ENCODE measurements at places on chromosomes 1 and 21. TPM values are rescaled to one million over a fixed set of nuclear protein-coding genes. Genes with fewer than 3 reads are reported as not detected.

The SELENBP1 gene
- total RNA-seq: 75.7 TPM

The RHBDL2 gene
- 0.71 TPM for total RNA-seq

The LRRC71 gene
- total RNA-seq: not detected

The KCNA2 gene
- total RNA-seq: not detected

The GPR153 gene
- 4.9 TPM for total RNA-seq

The RNU1-4 gene
- total RNA-seq: 4,050 TPM

The PDZK1 gene
- 0.28 TPM for total RNA-seq

Measured in smooth muscle cell of bladder (primary cell).